ENCODE measurements at places on chromosomes 12 and 14.

GRCh38 chr14:34804933-34805332 is 70.2 kb downstream of the BAZ1A start:
- DNase-seq: no peak

DNA sequence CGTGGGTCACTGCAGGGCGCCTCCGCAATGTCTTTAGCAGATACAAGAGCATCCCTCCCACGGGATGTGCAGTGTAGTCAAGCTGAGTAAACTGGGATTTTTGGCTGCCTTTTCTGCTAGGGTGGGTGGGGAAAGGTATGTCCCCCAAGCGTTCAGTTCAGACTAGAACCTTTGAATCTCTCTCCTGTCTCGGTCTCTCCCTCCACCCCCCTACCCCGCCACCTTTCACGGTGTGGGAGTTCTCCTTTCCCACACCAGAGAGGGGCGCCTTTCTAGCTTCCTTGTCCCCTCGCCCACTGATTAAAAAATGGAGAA is 525 bp upstream of the FAR2 start:
- peak; percentile 70 for DNase-seq

GRCh38 chr12:66461331-66461730 is 159.0 kb downstream of the HELB start:
- no peak for DNase-seq

- no peak for DNase-seq
These were observed 128.0 kb upstream of the OVCH1 start for GRCh38 chr12:29625359-29625953.

DNA sequence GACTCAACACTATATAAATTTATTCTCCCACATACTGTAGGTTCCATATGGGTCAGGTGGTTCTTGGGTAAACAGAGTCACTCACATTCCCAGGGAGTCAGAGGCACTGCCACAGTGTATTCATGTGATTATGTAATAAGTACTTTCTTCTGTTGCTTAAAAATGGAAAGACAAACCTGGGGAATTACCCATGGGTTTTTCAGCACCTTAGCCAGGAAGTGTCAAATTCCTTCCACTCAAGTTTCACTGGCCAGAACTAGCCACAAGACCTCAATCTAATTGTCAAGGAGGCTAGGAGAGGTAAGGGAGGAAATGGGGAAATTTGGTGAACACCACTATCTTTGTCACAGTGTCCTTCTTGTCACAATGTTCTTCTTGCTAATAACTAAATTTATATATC is 333.2 kb upstream of the MDGA2 start:
- no peak for DNase-seq

DNA sequence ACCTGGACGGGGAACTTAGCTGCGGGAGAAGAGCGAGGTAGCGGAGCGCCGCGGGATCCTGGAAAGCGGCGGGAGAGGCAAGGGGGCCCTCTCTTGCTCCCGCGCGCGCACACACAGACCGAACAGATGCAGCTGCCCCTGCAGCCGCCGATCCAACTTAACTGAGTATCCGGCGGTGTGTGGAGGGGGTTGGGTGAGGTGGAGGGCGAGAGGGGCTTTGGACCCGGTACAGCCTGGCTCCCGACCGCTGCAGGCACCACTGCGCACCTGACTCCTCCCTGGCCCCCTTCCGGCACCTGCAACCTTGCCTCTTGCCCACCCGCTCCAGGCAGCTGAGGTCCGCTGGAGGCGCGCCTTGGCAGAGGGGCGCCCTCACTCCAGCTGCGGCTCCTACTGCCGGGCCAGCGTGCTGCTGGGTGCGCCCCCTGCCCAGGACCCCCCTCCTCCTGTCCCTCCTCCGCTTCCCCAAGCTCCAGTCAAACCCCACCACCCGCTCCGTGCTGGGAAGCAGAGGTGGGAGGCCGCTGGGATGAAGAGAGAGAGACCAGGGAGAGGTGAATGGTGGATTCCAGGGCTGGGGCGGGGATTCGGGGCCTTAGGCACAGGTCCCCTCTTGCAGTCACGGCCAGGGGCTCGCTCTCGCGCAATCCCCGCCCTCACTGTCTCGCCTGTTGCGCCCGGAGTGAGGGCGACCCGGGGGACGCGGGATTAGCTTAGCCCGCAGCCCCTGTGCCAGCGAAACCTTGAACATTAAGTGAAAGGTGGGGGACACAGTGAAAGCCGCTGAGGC is 2.6 kb downstream of the DIO3 start:
- no peak for DNase-seq

GRCh38 chr12:108228746-108229145 is 99.7 kb downstream of the WSCD2 start:
- no peak for DNase-seq

GRCh38 chr12:79934281-79935020 is 446 bp downstream of the PPP1R12A start:
- DNase-seq: peak; percentile 74

- no peak for DNase-seq
These were observed 926 bp upstream of the CMKLR1 start for GRCh38 chr12:108340037-108340436.

- no peak for DNase-seq
These were observed 57.5 kb downstream of the EML1 start for GRCh38 chr14:99850709-99851108.

DNA sequence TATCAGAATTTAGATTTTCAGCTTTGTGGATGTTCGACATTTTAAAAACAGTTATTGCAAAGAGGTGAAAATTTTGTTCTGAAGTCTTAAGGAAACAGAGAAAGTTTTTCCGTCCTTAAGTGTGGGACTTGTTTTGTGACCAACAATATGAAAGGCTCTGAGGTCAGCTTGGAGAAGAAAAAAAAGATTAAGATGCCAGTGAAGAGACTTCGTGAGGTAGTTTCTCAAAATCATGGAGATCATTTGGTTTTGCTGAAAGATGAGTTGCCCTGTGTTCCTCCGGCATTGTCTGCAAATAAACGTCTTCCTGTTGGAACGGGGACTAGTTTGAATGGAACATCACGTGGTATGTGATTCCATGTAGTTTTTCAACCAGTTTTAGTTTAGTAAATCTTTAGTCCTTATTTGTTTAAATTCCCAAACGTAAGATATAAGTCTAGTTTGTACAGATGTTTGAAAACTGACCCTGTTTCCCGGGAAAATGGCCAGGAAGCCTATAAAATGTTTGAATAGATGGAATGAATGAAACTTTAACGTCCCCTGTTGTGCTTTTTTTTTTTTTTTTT is 682 bp downstream of the KIAA0586 start:
- DNase-seq: peak; percentile 48

GRCh38 chr12:94595152-94595551 is 55.2 kb downstream of the TMCC3 start:
- no peak for DNase-seq

DNA sequence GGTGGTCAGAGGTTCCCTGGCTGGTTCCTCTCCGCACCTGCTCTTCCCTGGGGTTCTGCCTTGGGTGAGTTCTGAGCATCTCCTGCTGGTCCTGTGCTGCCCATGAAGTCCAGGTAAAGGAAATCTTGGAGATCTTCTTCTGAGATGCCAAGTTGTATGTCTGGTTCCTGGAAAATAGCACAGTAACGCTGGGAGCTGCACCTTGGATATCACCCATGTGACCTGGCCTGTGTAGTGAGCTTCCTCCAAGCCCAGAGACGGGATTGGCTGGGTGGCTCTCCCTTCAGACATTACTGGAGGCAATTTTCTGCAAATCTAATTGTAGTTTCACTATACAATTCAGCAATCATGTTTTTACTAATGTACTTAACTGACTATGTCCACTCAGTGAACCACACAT is 1281.1 kb downstream of the TMEM121 start:
- DNase-seq: no peak

DNA sequence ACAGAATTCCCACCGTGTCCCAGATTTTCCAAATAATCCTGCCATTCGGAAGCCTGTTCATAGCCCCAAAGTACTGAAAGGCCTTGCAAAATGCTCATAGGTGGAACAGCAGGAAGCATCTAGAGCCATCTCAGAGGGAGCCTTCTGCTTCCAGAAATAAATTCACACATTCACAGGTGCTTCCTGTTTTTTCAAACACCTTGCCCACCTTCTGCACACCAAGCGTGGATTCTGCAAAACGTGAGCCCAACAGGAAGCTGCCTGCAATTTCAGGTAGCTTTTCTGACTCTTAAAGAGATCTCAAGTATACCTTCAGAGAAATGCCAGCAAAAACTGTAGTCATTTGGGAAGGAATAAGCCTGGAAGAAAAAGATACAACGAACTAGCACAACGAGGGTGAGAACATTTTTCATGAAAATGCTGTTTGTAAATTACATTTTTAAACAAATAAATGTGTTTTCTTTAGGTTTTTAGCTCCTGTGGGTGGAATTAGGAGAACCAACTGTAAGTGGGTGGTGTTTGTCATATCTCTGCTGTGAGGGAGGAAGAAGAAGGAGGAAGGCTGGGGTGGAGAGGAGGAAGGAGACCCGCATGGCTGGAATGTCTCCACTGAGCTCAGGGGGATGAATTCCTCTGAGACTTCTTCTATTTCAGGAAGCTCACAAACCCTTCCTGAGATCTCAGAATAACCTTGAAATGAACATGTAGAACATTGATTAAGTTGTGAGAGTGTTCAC is at the start of gene IFNG-AS1:
Gene IFNG-AS1 (plus strand): TSS at position 264 of the 737 bp plus-strand sequence.
- DNase-seq: peak; percentile 36

DNA sequence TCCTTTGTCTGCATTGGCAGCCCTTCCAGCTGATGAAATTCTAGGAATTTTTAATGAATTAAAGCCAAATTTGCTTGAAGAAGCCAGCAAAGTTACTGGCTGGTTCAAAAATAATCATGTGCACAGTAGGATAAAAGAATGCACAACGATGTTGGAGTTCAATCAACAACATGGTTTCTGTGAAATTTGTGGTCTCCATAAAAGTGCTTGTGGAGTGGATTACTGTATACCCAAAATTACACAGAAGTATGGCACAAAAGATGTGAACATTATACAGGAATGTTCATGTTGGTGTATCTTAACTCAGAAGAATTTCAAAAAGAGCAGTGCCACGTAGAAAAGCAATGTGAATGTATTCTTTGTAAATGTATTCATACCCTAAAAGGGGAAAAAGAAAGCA is 105.0 kb upstream of the METAP2 start:
- DNase-seq: no peak

- DNase-seq: peak; percentile 76
These were observed 2.0 kb downstream of the SIX1 start for GRCh38 chr14:60647081-60647836.

- DNase-seq: no peak
These were observed 14.1 kb downstream of the KLRF2 start for GRCh38 chr12:9895215-9895971.

DNA sequence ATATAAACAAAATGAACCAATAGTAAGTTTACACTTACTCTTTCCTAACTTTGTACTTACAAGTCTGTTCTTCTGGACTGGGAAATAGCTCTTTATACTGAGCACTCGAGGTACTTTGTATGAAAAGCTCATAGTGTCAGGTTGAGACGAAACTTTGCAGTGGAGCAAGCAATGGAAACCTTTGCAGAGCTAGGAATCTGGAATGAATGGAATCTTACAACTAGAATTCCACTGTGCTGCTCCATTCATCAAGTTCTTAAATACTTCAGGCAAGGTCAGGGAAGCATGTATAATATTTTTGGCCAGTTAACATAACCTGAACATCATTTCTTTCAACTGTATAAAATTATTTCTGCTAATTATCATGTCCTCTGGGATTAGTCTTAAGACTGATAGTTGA is 1327.5 kb upstream of the FLRT2 start:
- no peak for DNase-seq

- no peak for DNase-seq
These were observed 25.0 kb upstream of the GSG1 start for GRCh38 chr12:13128291-13128965.

All from suppressor macrophage treated with lipopolysaccharide for 1 hour (primary cell).